ENCODE measurements at places on chromosomes 5 and 9. TPM values are rescaled to one million over a fixed set of nuclear protein-coding genes. Genes with fewer than 3 reads are reported as not detected.
A peak's percentile ranks its signal among the peaks of the same experiment; 100 is the strongest.

DNA sequence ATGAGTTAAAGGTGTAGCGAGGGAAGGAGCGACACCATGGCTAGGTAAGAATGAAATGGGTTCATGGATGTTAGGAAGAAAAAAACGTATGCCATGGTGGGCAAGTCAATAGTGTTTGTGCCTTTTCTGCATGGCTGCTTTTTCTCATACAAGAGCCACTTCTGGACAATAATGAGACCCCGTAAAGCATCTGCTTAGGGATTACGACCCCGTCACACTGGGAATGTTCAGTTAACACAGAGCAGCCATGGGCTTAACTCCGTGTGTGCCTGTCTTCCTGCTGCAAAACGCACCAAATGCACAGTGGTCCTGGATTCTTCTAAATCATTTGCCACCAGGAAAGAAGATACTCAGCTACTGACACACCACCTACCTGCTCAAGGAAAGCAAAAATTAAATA lies 81.8 kb downstream of the NFIB start:
- DNase-seq: no peak

DNA sequence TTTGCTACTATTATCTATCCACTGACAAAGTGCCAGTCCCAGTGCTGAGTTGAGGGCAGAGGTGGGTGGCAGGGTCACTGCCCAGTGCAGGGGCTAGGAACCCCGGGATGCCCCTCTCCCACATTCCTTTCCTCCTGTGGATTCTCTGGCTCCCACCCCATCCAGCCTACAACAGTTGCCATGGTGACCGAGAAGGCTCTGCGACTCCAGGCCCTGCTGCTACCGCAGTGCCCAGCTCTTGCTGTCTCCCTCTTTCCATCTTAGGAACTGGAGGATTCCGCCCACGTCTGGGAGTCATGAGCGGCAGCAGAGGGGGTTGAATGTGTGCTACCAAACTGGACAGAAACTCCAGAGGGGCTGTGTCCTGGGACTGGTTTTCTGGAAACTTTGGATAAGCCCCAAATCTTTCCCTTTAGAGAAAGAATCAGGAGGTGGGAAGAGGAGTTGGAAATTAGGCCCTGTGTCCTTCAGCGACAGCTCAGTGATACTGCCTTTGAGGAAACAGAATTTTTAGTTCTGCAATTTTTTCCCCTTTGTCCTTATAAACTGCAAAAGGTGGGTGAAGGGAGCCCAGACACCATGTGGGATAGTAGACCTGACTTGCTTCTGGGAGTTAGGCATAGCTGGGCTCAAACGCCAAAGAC lies 20.7 kb upstream of the C5orf47 start:
- no peak for DNase-seq

DNA sequence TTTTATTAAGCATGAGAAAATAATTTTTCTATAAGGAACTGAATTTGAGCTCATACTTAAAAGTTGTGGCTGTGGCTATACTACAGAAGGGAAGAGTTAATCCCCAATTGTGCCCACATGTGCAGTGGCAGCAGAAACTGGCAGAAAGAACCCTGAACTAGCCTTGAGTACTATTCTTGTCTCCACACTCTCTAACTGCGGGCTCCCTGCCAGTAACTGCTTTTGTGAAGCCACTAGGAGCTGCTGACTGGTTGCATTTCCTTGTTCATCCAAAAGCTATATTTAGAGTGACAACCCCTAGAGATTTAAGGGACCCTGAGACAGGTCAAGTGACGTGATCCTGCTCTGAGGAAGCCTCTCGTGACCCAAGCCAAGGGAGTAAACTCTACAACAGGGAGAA lies 238.6 kb downstream of the ELAVL2 start:
- no peak for DNase-seq

GRAMD2B gene
- total RNA-seq: 72.4 TPM

- DNase-seq: no peak
These were observed 24.0 kb downstream of the OR1J1 start for GRCh38 chr9:122453677-122454135.

DNA sequence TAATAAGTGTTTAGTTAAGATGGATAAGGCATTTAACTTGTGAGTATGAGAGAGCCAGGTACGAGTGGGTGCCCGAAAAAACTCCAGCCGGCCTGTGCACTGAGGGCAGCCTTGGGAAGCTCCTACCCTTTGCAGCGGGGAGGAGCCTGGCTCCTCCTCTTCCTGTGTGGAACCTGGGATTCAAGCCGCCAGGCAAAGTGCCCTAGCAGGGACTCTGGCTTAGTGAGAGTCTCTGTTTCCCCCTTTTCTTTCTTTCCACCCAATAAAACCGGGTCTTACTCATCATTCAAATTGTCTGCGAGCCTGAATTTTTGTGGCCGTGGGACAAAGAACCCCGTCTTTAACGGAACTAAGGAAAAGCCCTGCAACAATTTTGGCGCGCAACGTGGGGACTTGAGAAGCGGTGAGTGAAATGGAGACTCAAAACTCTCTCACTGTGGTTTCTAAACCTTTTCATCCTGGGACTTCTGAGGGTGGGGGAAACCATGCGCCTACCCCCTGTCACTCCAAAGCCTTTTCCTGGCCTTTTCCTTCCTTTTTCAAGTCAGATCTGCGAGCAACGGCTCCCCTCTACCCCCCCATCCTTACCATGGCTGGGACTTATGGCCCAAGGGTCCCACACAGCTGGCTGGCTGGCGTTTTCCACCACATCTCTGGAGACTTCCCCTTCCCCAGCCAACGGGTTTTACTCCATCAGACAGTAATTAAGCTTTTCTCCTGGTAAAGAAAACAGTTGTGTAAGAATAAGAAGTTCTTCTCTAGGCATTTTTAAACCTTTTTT lies 535.7 kb upstream of the ACO1 start:
- DNase-seq: no peak

DNA sequence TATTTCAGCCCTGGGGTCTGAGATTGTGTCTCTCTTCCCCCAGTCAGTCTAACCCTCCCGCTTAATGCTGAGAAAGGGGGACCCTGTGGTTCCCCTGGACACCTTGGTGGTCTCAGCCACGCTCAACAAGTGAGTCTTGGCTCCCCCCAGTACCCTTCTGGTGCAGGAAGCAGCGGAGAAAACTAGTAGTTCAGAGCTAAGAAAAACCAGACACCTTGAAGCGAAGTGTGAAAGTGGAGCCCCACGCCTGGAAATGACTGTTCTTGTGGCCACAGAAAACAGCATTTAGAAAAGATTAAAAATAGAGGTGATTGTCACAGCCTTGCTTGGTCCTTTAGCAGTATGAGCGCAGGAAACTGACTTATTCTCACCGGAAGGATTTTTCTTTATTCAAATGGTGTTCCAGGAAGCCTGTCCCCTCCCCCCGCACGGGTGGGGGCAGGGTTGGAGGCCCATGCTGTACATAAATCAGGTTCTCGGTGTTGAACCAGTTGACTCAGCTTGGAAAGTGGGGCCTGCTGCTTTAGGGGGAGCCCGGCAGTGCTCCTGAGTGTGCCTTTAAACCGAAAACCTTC lies 8.1 kb downstream of the ARPC5L start:
- no peak for DNase-seq

DNA sequence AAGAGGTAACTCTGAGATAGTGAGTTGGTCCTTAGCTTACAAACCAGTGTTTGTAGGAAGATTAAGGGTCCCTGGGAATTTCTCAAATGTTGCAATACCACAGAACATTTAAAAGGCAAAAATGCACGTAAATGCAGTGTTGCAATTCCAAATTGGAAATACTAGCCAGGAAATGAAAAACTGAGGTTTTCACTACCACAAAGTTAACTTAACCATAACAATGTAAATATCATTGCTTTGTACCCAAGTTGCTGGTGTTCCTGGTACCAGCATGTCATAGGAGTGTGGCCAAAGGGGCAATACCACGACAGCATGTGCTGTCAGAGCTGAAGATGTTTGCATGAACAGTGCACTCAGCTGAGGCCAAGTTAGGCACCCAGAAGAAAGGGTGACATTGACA lies 382.9 kb downstream of the GLIS3 start:
- DNase-seq: no peak

DNA sequence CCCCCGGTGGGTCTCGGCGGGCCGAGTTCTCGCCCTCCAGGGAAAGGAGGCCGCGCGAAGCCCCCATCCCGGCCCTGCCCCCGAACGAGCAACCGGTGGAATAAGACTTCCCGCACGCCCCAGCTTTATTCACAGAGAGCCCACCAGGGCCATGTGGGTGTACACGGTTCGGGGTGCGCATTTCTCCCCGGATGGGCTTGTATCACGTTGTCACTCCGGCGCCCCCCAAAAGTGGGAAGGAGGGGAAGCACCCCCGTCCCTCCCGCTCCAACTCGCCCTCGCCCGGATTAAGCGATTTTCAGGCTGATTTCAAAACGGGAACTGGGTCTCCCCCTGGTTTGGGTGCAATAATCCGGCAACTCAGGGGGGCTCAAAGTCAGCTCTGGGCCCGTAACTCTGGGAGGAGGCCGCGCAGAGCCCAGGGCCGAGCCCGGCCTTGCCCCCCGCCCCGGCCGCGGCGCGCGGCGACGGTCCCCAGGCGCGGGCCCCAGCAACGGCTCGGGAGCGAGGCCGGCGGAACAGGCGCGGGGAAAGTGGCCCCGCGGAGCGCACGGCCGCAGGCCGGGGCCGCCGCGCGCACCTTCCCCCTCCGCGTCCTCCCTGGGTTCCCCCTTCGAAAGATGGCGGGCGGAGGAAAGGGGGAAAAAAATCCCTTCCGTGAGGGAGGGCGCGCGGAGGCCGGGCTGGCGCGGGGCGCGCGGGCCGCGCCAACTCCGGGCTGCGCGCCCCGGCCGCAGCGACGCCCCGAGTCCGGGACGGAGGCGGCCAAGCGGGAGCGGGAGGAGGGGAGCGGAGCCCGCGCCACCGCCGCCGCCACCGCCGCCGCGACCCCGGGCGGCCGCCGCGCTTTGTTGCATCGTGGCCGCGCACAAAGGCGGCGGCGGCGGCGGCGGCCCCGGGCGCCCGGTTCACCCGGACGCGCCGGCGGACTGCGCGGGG lies 644 bp downstream of the BRD3 start:
- DNase-seq: no peak

FRMPD1 gene
- total RNA-seq: not detected

STING1 gene
- total RNA-seq: 26.6 TPM

GRCh38 chr9:36789886-36790285 lies 217.2 kb downstream of the MELK start:
- DNase-seq: no peak

PRLR gene
- total RNA-seq: not detected

DNA sequence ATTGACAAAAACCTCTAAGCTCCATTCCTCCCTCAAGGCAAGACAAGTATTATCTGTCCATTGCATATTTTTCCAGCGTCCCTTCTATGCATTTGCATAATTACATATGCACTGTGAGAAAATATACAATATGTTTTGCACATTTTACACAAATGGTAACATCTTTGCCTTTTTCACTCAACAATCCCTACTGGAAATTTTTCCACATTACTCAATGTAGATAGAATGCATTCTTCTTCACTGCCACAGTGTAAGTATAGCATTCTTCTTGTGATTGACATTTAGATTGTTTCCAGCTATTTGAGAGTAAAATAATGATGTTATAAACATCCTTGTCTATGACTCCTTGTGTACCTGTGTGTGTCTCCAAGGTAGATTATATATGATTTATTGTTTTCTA lies 205.0 kb downstream of the SLIT3 start:
- DNase-seq: no peak

SLC6A19 gene
- not detected for total RNA-seq

LHX3 gene
- total RNA-seq: not detected

- DNase-seq: no peak
These were observed 138.0 kb downstream of the ENC1 start for GRCh38 chr5:74502479-74502950.

DNA sequence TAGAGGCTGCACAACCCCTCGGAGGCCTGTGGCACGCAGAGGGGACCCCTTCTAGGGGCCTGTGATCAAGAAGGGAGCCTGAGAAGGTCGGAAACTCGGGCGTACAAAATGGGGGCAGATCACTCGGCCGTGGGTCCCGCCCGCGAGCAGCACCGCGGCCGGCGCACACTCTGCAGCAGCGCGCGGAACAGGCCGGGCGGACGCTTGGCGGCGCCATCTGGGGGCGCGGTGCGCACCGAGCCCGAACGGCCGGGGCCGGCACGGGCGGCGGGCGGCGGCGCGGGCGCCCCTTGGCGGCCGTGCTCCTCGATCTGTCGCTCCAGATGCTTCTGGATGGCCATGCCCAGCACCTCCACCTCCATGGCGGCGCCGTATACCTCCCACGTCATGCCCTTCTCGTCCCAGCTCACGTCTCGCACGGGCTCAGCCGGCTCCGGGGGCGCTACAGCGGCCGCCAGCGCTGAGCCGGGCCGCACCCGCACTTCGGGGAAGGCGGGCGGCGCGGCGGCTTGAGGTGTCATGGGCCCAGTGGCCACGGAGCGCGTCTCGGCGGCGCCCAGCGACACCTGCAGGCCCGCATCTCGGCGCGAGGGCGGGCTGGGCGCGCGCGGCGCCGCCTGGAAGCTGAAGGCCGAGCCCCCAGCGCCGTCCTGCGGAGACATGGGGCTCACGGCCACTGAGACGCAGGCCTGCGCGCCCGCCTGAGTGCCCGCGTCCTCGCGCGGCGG lies 13.1 kb downstream of the GPRIN1 start:
- DNase-seq: no peak

DNA sequence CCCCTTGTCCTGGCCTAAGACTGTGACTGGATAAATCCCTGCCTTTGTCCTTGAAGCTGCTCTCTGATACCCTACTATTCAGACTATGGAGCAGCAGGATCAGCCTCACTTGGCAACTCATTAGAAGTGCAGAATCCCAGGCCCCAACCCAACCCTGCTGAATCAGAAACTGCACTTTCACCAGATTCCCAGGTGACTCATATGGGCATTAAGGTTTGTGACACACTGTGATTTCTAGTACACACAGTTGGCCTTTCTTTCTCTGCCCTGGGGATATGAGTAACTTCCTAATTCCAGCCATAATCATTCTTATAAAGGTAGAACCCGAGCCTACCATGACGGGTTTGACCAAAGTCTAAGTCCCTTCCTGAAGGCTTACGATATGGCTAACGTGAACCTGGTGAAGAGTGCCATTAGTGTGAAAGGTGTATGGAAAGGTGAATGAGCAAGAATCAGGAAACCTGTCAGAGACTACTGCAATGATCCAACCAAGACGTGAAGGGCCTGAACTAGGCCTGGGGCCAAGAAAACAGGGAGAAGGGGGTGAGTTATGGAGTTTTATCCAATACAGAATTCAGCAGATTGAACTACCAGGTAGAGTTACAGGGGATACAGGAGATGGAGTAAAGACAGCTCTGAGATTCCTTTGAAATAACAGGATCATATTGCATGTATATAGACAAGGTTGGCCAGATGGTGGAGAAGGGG lies 533.0 kb downstream of the BNC2 start:
- no peak for DNase-seq

GRCh38 chr9:134534661-134535080 lies 106.9 kb upstream of the COL5A1 start:
- peak; percentile 57 for DNase-seq

- DNase-seq: no peak
These were observed 2.1 kb downstream of the GTF3C4 start for GRCh38 chr9:132672413-132672690.

- DNase-seq: no peak
These were observed 73.0 kb downstream of the GADD45G start for GRCh38 chr9:89677702-89678395.
